ENCODE measurements at places on chromosomes 7 and 10.

DNA sequence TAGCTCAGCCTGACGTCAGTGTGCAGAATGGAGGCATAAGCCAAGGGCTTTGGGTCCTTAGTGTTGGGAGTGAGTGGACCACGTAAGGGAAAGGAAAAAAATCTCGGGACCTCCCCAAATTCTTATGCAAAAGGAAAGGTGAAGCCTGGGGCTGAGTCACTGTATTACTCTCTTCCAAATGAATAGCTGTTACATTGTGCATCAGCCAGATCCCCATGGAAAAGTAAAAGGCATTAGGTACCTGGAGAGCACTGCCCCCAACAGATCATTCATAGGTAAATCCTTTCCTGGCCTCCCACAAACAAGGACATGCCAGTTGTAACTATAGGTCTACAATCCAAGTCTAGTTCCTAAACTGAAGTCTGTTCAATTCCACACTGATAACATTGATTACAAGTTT, 170.5 kb downstream of the C1GALT1 start:
- DNase-seq, result no peak

DNA sequence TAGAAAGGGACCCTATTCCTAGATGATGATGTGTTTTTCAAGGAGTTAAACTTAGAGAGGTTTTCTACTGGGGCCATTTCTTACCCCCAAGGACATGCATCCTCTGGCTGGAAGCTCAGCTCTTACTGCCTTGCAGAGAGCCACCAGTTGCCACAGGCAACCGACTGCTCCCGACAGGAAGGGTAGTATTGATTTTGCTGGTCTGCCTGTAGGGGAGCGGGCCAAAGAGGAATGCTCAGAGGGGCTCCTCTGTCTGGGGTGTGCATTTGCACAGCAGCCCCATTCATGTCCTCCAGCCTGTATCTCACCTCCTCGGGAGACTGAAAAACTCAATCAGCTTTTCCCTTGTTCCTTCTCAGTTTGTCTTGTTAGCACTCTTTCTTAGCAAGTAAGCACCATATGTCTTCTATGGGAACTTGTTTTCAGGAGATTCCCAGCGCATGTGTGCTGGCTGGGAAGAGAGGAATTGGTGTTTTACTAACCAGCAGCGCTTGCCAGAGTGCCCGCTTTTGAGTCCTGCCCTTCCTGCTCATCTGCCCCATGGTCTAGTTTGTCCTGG, 739.0 kb upstream of the GALNT17 start:
- DNase-seq, result no peak

DNA sequence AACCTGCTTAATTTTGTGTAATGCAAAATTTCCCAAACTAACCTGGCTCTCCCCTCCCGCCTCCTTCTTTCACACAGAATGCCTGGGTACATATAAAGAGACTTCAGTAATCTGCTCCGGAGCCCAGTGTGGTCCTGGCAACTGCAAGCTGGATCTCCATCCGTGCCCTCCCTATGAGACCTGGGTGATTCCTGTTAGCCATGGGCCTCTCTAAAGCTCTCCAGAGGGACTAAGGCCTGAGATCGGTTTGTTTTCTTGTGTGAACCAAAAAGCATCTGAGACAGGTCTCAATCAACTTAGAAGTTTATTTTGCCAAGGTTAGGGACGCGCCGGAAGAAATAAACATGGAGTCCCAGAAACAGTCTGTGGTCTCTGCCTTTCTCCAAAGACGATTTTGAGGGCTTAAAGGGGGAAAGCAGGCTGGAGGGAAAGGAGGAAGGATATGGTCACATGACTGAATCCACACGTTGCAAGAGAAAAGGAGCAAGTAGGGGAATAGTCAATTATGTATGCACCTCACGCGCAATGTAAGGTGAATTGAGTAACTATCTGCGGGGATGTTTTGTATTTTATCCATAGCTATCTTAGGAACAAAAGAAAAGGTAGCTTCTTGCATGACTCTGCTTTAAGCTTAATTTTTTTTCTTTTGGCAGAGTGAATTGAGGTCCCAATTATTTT, 46.2 kb upstream of the CCDC3 start:
- DNase-seq, result no peak

DNA sequence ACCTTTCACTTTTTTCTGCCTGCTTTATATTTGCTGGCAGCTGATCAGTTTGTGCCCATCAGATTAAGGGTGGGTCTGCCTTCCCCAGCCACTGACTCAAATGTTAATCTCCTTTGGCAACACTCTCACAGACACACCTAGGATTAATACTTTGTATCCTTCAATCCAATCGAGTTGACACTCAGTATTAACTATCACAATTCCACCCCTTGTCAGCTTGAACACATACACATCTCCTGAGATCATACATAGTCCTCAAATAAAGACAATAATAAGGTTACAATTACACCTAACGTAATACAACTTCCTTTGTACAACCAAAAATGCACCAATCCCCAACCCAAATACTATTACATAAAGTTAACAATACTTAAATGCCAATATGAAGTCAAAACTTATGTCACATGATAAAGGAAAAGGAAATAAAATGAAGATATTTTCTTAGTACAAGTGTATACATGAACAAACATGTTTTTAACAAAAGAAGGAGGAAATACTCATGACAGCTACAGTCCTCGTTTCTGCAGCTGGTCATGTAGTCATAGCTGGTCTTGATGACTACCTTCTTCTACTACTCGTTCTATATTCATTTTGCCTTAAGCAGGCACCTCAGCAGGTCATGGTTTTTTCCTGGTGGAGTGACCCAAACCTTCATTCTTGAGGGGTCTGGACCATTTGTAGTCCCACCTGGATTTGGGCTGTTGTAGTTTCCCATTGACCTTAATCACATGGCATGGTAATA, 96.7 kb upstream of the CABCOCO1 start:
- DNase-seq, result no peak

DNA sequence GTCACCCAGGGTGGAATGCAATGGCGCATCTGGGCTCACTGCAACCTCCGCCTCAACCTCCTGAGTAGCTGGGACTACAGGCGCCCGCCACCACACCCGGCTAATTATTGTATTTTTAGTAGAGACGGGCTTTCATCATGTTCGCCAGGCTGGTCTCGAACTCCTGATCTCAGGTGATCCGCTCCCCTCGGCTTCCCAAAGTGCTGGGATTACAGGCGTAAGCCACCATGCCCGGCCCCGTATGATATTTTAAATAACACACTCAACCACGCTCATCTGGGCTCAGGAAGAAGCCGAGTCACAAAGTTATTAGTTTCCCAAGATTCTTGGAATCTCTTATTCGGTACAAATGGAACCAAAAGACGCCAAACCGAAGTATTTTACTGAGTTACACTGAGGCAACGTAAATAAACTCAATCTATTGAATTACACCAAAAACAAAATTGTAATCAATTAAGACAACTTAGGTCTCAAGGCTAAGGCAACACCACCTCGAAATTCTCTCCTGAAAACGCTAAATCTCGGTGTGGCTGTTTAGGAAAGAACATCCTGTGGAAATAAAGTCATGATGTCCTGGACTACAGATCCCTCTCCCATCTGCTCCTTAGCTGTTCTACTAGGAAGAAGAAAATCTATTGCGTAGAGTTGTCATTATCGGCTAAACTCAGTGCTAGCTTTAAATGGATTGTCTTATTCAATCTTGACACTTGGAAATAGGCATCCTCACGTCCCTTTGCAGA, 910 bp downstream of the ARHGAP19 start:
- no peak for DNase-seq

Data from SW 1271 (cell line).